Fibroblast of skin of right biceps (primary cell): ENCODE measurements at places on chromosomes 16 and 17.

- DNase-seq = no peak
Observed at GRCh38 chr17:76914937-76915336, 46.7 kb downstream of the MGAT5B start.

DNA sequence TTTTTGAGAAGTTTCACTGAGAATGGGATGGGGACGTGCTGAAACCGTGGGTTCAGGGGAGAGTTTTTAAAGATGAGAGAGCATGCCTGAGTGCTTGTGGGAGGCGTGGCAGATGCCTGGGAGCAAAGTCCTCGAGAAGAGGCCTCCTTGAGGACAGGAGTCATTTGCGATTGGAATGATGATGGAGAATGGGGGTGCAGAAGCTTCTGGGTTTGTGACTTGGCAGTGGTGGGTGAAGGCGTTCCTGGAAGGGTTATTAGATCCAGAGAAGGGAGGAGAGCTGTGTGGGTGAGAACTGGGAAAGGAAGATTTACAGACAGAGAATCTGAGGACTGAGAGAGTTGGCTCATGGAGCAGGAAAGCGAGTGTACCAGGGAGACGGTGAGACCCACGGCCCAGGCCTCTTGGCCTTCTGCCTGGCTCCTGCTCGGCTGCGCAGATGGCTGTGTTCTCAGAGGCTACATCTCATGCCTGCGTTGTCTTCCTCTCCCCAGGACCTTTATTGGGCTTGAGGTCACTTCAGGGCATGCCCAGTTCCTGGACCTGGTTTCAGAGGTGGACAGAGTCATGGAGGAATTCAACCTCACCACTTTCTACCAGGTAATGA, 8.6 kb upstream of the MMP15 start:
- no peak for DNase-seq

GRCh38 chr17:6641247-6641863, 495 bp downstream of the TXNDC17 start:
- no peak for DNase-seq

DNA sequence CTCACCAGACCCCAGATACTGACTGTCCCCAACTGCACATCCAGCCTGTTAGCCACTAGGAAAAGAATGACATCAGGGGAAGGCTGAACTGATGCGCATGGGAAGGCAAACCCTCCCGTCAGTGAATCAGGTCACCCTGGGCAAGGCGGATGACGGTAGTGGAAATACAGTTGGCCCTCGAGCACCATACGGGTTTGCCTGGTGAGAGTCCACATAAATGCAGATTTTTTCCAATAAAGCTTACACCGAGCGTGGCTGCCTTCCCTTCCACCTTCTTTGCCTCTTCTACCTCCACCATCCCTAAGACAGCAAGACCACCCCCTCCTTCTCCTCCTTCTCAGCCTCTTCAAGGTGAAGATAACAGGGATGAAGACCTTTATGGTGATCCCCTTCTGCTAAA, 236.1 kb upstream of the TNRC6C start:
- no peak for DNase-seq

DNA sequence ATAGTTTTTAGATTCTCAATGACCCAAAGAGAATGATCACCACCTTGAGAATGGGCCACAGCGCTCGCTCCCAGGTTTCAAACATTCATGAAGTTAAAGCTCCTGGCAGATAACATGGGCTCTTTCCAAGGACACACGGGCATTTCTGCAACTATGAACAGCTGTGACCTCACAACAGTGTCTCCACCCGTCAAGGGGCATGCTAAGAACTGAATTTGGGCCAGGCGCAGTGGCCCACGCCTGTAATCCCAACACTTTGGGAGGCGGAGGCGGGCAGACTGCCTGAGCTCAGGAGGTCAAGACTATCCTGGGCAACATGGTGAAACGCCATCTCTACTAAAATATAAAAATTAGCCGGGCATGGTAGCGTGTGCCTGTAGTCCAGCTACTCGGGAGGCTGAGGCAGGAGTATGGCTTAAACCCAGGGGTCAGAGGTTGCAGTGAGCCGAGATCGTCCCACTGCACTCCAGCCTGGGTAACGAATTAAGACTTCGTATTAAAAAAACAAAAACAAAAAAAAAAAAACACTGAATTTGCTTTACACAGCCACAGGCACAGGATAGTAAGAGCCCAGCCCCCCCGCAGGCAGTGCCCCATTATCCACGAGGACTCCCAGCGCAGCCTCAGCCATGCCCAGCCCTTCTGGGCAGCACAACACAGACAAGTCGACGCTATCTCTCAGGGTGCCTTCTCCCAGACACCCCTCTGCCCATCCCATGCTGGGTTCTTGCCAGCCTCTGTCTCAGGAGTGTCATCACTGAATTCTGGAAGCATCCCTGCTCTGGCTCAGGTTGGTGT, 7.2 kb downstream of the USP7 start:
- no peak for DNase-seq

DNA sequence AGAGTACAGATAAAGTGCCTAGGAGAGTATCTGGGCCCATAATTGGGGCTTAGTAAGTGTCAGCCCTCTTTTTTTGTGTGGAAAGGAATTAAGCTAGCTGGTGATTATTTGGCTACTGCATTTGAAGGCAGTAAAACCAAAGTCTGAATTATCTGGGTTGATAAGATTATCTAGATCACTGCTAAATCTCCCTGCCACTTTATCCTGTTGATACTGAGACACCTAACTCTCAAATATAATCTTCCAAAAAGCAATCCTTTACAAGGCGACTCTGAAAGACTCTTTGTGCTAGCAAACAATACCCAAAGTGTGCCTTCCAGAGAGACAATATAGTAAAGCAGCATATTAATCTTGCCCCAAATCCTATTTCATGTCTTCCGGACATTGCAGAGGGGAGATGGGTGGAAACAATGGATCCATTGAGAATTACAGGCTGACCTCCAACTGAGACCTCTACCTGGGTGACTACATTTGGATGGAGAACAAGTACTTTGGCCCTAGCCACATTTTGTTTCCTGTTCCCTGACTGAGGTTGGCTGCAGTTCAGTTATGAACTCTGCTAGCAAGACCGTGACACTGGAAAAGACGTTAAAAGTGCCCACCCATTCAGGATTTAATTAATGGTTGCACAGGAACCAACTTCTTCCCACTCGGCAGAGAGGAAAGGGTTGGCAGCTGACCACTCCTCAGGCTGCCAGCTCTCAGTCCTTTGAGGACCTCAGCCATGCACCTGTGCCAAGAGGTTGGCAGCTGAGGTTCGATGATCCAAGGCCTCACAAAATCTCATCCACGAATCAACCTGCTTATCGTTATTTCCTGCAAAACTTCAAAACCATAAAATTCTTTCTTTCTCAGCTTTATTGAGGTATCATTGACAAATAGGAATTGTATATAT, 72.6 kb downstream of the SYCE1L start:
- DNase-seq = no peak

DNA sequence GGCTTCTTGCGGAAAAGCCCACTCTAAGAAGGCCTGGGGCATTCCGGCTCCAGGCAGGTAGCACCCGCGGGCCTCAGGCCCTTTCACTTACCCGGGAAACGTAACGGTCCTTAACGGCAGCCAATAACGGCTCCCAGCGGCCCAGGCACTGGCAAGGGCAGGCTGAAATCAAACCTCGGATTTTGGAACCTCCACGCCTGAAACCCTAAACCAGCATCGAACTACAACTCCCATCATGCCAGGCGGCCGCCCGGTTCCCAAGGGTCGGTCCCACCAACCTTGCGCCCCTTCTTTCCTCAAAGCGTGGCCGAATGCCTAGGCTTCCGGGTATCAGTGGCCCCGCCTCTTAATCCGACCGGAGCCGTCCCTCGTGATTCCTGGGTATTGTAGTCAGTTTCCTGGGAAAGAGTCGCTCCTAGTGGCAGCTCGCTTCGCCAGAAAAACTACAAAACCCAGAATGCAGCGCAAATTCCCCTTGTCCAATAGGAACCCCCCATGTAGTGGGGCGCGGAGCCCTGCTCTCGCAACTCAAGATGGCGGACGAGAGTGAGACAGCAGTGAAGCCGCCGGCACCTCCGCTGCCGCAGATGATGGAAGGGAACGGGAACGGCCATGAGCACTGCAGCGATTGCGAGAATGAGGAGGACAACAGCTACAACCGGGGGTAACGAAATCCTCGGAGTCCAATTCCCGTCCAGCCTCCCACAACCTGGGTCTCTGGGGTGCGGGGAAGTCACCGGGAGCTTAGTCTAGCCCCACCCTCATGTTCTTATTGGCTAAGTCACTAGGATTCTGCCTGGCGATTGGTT, at the start of gene NMT1:
Gene NMT1 (plus strand): TSS at position 521 of the 809 bp plus-strand sequence. CDS start 13 bp downstream, at position 534.
- peak; percentile 100 for DNase-seq

- no peak for DNase-seq
Observed at GRCh38 chr17:29608986-29609385, 13.7 kb downstream of the CORO6 start.

DNA sequence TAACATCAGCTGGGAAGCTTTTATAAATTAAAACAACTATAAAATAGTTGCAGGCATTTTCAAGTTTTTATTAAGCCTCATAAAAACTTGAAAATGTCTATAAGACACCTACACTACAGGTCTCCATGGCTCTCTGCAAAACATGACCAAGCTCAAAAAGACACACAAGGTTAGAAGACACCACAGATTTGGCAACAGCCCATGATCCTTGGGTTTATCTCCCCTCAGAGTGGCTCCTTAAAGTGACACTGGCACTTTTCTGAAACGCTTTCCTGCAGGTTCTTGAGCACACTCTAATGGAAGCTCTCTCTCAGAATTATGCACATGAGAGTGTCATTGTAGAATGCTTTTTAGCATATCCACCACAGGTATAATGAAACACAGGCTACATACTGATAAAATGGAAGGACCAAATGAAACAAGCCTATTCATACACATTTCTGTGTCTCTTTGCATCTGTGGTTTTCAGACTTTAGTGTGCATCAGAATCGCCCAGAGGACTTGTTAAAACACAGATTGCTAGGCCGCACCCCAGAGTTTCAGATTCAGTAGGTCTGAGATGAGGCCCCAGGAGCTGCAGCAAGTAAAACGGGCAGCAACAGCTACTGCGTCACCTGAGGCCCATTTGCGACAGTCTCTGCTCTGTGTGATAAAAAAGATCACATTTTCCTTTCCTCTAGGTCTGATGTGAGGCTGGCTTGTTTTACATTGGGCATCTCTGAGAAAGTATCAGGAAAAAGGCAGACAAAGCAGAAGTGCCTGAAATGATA, 75.0 kb upstream of the WSB1 start:
- no peak for DNase-seq

- no peak for DNase-seq
Observed at GRCh38 chr16:2497695-2498484, 15.9 kb upstream of the ATP6V0C start.

DNA sequence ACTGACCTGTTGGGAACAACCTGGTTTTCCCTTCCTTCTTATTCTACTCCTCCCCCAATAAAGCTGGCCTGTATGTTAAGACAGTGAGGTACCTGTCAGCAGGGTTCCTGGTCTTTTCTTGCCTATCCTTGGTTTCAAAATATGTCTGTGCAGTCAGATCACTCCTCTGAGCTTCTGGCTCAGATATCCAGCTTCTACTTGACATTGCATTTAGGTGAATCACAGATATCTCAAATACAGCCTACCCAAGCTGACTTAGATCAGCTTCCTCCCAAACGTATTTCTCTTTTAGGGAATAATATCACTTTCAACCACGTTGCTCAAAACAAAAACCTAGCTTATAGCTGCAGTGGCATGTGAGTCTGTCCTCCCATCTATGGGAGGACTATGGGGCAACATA, 48.7 kb downstream of the TEX14 start:
- peak; percentile 79 for DNase-seq

DNA sequence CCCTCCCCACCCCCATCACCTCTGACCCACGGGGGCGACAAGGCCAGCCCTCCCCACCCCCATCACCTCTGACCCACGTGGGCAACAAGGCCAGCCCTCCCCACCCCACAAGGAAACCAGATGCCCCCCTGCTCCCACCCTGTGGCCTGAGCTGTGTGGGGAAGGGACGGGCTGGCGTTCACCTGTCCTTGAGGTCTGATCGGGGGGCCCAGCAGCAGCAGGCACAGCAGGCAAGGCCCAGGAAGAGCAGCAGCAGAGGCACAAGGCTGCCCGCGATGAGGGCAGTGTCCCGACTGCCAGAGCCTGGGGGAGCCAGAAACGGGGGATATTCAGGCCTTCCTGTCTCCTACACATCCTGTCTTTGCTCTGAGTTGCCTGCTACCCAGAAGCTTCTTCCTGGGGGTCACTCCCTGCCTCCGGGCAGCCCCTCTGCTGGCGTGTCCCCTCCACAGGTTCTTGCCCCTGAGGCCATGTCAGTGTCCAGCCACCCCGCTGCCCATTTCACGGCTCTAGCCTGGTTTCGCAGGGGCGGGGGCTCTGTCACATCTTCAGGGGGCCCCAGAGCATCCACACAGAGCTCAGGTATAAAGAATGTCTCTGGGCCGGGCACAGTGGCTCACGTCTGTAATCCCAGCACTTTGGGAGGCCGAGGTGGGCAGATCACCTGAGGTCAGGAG, 6.8 kb downstream of the SCARF1 start:
- no peak for DNase-seq

DNA sequence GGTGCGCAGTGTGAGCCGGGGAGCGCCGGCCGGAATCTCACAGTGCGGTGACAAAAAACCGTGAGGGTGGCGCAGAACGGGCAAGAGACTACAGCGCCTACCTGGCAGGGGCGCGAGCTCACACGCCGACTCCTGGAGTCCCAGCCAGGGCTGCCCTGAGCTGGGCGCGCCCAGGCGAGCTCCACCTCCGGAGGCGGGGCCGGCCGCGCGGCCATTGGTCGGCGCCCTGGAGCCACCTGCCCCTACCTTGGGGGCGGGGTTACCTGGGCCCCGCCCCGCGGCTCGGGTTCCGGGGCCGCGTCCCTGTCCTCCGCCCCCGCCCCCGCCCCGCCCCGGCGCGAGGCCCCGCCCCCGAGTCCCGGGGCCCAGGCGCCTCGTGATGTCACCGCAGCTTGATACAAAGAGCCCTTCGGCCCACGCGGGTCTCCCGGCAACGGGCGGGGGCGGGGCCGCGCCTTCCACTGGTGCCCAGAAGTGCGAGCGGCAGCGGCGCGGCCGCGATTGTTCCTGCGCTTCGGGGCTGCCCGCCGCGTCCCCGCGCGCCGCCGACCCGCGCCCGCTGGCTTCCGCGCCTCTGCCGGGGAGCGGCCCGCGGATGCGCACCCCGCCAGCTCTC, 96.3 kb downstream of the RAB11FIP4 start:
- DNase-seq = peak; percentile 22

GRCh38 chr16:69747115-69747514, 7.6 kb downstream of the NOB1 start:
- no peak for DNase-seq

- DNase-seq = peak; percentile 71
Observed at GRCh38 chr17:8223356-8224126, 13.2 kb upstream of the AURKB start.

DNA sequence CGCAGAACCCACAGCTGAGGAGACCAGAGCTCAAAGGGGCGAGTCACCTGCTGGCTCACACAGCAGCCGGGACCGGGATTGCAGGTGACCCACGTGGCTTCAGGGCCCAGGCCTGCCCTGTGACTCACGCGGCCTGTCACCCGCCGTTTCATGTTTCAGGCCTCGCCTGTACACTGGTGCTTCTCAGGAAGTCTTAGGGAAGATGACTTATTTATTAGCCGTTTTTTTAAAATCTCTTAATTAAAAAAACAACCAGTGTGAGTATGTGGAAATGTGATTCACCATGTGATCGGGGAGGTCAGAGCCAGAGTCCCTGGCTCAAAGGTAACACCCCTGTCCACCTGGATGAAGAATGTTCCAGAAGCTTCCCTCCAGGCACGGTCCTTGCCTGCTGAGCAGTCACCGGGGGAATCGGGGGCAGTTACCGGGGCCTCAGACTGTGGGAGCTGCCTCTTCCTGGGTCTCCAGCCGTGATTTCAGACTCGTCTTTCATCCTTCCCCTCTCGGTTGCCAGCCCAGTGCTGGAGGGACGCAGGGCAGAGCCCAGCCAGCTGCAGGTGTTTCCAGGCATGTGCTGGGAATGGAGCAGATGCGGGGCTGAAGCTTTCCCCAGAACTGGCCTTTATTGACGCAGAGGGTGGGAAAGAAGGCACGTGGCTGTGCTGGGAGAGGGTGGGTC, 49.3 kb downstream of the CMIP start:
- DNase-seq = peak; percentile 91
